ENCODE measurements at places on chromosomes 5 and 9.

- no peak for DNase-seq
Measured at GRCh38 chr5:140049713-140050112, 6.6 kb upstream of the NRG2 start.

DNA sequence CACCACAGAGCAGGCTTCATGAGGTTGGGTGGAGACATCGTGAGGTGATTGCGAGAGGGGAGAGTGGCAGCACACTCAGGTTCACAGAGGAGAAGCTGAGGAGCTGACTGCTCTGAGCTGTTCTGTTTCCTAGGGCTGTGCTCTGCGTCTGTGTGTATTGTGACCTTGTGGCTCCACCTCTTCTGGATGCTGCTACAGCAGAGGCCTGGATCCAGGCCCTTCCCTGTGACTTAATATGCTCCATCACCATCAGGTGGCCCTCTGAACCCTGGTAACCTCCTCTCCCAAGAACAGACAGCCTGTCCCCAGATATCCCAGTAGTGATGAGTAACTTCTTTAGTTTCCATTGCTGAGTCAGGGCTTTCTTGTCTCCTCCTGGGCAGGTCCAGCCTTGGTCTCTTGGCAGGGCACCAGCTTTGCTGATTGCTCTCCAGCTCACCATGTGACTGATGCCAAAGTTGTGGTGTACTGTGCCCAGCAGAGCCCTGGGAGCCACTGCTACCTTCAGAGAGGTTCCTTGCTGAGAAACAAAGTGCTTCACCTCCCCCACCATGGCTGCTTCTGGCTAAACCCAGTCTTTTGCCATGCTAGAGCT is 212.8 kb upstream of the CHD1 start:
- DNase-seq: no peak

DNA sequence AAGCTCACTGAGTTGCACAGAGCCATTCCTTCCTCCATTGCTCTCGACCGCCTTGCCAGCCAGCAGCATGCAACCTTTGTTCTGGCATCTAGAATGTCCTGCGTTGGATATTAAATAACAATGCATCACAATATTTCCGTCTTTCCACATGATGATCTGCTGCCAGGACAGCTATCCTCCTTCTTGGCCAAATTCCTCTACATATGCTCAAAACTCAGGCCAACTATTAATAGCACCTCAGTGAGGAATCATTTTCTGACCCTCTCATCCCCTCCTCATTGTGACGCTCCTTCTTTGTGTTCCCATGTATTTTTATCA is 128.6 kb downstream of the MYO10 start:
- DNase-seq: peak; percentile 58

GRCh38 chr5:9140202-9140601 is 405.7 kb downstream of the SEMA5A start:
- no peak for DNase-seq

DNA sequence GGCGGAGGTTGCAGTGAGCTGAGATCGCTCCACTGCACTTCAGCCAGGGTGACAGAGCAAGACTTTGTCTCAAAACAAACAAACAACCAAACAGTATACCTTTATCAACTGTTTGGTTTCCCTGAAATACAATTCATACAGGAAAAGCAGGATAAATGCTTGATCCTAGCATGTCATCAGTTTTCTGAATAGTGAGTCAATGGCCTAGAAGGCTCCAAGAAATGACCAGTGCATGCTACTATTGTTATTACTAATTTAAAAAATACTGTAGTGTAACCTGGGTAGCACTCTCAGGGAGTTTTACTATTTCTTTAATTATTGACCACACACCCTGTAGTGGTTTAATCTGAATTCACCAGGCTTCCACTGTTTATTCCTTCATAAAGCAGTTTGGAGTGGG is 101.0 kb upstream of the PTPN3 start:
- no peak for DNase-seq

DNA sequence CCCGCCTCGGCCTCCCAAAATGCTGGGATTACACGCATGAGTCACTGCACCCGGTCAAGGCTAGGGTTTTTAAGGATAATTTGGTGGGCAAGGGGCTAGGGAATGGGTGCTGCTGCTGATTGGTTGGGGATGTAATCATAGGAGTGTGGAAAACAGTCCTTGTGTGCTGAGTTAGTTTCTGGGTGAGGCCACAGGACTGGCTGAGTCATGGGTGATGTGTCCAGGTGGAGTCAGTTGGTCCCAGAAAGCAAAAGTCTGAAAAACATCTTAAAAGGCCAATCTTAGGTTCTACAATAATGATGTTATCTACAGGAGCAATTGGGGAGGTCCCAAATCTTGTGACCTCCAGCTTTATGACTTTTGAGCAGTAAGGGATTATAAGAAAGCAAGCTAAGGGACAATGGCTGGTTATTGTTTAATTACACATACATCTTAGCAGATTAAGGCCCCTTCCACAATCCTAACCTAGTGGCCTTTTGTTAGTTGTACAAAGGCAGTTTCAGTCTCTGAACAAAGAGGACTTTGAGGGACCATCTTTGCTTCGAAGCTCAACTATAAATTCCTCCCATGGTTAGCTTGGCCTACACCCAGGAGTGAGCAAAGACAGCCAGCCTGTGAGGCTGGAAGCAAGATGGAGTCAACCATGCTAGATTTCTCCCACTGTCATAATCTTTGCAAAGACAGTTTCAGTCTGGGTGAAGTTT is 5.5 kb upstream of the AOPEP start:
- DNase-seq: no peak

DNA sequence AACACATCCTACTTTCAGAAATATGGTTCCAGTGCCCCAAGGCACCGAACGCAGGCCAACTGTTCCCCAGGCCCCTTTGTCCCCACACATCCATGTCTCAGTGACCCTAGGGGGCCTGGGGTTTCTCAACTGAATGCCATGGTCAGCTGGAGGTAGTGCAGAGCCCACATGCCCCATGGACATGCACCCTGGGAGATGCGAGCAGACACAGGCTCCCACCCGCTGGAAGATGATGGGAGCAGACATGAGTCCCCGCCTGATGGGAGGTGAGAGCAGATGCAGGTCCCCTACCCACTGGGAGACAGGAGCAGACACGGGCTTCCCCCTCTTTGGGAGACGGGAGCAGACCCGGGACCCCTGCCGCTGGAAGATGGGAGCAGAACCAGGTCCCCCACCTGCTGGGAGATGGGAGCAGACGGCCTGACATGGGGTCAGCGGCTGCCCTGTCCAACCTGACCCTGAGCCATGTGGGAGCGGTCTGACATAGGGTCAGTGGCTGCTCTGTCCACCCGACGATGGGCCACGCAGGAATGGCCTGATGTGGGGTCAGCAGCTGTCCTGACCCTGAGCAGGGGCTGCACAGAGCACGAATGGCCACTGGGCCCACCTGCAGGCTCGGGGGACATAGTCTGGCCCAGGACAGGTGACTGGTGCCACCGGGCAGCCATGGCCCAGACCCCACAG is 18.4 kb downstream of the ZDHHC11B start:
- DNase-seq: no peak

GRCh38 chr5:115843444-115844130 is 1.9 kb downstream of the AP3S1 start:
- DNase-seq: no peak

DNA sequence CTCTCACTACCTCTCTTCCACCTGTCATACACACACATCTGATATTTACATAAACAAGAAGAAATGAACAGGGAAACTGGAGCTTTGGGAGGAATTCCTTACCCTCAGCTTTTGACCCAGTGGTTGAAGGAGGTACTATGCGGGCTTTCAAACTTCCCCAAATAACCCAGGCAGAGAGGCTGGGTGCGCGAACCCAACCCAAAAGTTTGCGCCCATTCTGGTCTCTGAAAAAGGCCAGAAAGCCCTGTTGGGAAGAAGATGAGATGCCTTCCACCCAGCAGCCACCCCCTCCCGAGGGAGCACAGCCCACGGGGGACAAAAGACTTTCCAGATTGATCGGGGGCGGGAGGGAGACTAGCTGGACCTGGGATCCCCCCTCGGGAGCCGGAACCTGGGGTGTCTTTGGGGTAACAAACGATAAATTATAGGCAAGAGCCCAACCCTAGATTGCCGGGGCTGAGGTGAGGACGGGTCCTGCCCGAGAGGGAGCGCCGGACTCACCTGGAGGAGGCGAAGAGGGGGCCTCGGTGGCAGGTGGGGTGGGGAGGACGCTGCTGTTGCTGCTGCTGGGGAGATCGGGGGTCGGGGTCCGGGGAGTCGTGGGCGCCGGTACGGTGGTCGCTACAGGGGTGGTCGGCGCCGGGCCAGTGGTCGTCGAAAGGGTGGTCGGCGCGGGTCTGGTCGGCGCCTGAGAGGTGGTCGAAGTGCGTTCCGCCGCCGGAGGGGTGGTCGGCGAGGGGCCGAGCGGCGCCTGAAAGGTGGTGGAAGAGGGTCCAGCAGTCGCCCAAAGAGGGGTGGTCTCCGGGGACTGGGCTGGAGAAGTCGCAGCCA is 798 bp downstream of the MEGF9 start:
- peak; percentile 43 for DNase-seq

- no peak for DNase-seq
Measured at GRCh38 chr5:30874241-30875034, 319.0 kb upstream of the CDH6 start.

DNA sequence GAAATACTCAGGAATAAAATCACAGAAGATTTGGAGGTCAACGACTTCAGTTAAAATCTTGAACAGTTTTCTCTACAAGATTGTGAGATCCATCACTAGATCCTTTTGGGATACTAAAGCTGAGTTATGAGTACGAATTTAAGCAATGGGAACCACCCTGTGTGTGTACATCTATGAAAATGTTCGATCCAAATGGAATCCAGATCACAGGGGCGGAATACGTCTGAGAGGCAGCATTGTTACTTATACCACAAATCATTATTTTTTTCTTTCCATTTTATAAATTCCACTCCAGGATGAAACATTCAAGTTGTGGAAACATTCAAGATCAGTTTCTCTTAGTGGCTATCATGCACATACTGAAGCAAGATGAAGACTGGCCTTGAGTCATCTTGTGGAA is 239.3 kb upstream of the PAPPA start:
- no peak for DNase-seq

- DNase-seq: no peak
Measured at GRCh38 chr9:85414390-85414789, 327.4 kb downstream of the AGTPBP1 start.

GRCh38 chr9:98031935-98032334 is 24.6 kb upstream of the NANS start:
- DNase-seq: no peak

- no peak for DNase-seq
Measured at GRCh38 chr5:3526551-3527185, 69.0 kb upstream of the IRX1 start.

DNA sequence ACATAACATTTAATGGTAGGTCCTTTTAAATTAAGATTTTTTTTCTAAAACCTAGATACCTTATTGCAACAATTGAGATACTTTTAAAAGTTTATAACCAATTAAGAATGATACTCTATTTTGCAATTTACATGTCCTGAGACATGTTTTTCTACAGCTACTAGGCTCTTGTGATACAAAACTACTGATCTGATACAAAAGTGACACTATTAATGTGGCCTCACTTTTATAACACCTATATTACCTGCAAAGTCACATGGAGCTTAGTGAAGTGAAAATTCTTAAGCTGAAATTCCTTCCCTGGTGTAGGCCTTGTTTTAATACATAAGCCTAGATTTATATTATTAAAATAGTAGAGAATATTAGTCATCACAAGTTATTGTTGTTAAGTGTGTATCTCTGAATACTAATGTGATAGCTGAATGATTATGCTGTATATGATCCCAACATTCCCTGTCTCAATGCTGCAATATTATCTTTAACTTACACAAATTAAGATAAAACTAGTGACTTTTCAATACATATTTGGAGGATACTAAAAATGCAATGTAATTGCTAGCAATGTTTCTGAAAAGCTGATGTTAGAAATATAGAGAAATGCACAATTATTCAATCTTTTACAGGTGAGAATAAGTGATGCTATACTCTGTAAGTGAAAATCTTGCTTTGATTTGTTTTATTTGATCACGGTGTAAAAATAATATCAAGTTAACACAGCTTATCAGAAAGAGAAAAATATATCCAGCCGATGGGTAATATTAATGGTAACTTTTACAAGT is 2.6 kb downstream of the NFIB start:
- DNase-seq: no peak

DNA sequence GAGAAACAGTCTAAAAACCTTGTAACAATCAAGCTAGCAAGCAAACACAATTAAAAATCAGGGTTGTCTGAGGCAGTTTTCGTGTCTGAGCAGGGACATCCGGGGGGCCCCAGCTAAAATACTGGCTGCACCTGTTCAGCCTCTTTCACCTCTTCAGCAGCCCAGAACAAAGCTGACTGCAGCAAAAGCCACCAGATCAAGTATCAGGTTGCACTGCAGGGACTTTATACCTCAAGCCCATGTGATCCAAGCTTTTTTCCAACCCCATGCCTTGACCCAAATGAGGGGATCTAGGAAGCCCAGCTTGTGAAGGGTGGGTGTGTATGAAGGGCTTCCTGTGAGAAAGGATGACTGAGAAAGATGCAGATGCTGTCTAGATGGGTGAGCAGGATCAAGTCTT is 133.4 kb downstream of the SEMA6A start:
- no peak for DNase-seq

- no peak for DNase-seq
Measured at GRCh38 chr5:141510850-141511601, 22.1 kb downstream of the PCDHGC5 start.

DNA sequence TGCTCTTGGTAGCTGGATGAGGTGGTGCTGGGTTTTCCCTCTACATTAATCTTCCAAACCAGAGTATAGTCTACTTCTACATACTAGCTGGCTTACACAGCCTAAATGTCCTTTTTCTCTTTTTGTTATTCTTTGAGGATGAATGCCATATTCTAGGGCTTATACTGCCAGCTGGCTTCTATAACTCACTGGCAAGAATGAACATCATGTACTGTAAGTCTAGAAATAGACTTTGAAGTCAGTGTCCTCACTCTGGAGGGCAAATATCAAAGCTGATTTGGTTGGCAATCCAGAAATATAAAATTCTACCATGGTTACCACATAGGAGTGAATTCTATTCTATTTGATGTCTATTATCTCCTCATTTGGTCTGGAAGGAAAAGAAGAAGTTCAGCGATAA is 251.7 kb upstream of the TYRP1 start:
- no peak for DNase-seq

DNA sequence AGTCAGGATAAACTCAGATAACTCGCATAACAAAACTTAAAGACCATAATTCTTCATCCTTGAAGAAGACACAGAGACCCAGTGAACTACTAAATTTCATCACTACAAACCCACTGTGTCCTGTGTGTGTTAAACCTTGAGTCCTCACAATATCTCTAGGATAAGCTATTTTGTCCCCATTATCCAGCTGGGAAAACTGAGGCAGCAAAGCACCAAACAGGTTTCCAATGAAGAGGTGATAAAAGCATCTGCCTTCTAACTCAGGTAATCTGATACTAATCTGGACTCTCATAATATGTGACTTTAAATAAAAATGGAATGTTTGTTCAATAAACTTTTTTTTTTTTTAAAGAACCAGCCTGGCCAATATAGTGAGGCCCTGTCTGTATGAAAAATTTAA is 62.7 kb upstream of the PPP2CA start:
- no peak for DNase-seq

- peak; percentile 46 for DNase-seq
Measured at GRCh38 chr9:1619915-1620710, 395.0 kb upstream of the SMARCA2 start.

Data from femur (tissue), 1 donor.